Stimulated activated CD4-positive, alpha-beta T cell treated with anti-CD3 and anti-CD28 coated beads, Interleukin-4, amount 100 ng/mL, for 24 hours (primary cell): ENCODE measurements at places on chromosomes 6 and 20.

DNA sequence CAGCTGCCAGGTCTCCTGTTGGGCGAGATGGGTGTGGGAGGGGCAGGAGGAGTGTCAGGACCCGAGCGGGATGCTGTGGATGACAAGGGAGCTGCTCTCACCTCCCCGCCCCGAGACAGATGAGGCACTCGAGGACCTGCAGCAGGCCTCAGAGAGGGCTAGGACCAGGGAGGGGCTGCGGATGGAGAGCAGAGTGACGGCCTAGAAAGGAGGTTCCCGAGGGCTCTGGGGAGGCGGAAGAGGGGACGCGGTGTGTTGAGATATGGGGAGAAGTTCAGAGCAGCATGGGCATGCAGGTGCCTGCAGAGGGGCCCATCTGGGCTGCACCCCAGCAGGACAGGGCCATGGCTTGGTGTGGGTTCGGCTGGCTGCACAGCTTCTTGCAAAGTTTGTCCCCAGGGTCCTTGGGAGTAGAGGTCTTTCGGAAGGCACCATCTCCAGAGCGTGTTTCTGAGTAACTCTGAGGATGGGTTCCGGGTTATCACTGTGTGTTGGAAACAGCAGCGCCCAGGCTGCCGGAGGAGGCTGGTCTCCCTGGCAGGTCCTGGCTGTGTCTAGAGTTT, 104.6 kb downstream of the PAX1 start:
- DNase-seq: no peak

GRCh38 chr6:155341130-155341828, 27.0 kb upstream of the TFB1M start:
- no peak for DNase-seq

- DNase-seq: no peak
Measured at GRCh38 chr20:44717986-44718385, 2.8 kb downstream of the CCN5 start.

DNA sequence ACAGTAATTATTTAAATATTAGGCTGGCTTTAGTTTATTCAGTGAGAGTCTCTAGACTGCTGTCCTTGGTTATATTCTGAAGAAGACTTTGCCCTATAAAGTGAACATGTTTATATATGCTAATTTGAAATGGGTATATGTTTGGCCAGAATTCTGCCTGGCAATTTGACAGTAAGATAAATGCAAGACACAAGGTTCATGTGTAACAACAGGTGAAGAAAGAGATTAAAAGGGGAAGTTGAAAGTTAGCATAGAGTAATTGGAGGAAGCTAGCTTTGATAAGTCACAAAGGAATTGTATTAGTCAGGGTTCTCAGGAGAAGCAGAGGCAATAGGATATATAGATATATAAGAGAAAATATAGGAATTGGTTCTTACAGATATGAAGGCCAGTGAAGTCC, 191.4 kb downstream of the CENPW start:
- DNase-seq: no peak

DNA sequence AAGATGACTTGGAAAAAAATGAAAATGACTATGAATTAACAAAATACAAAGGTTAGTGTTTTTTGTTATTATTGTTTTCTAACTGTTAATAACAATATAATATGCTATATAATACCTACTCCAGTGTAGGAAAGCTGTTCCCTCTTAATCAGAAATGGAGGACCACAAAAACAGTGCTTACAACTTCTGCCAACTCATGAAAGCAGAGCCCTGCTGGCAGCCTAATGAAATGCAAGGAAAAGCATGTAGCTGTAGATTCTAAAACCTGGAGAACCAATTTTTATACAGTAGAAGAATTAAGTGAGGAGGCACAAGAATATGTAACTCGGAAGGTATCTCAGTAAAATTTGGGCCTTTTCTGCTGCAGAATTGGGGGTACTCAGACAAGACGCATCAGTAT, 29.4 kb downstream of the PHIP start:
- no peak for DNase-seq

- DNase-seq: no peak
Measured at GRCh38 chr20:11436113-11436905, 481.4 kb upstream of the BTBD3 start.

GRCh38 chr20:48066246-48066645, 281.0 kb upstream of the SULF2 start:
- DNase-seq: no peak

DNA sequence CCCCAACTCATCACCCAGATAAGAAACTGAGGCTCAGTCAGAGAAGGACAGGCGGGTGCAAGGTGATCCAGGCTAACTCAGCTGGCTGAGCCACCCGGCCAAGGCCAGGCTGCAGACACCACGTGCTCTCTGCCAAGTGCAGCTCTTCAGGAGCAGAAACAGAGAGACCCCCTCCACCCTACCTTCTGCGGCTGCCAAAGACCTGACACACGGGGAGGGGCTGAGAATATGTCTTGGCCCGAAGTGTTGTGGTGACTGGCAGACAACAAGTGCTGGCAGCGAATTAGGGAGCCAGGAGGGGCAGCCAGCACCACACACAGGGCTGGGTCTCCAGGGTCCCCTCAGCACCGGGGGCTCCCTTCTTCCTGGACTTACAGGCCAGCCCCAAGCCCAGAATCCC, 22.5 kb downstream of the PREX1 start:
- DNase-seq: no peak

DNA sequence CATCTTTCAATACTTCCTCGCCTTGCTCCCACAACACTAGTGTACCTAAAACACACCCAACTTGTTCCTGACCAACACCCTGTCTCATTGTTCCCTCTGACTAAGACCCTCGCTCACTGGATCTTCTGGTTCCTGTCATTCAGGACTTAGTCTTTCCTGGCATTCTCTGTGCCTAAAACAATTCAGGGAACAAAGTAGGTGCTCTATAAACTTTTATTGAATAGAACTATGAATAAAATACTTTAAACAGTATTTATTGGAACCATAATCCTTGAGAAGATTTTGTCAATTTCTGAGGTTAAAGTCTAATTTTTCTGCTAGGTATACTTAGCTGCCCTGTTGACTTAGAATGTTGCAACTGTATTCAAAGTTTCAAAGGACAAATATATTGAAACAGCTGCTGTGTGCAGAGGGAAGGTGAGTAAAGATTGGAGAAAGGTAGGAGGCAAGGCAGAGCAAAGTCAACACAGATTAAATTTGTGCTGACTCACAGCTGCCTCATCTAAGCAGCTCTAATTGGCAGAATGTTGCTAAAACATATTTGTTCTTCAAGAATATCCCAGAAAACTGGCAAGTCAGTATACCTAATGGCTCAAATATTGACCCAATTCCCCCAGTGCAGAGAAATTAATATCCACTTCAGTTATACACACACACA, 37.6 kb downstream of the GSTA2 start:
- no peak for DNase-seq

- no peak for DNase-seq
Measured at GRCh38 chr6:40438246-40438887, 148.8 kb downstream of the LRFN2 start.
